ENCODE measurements at places on chromosomes 2 and 18.
A peak's percentile ranks its signal among the peaks of the same experiment; 100 is the strongest.

DNA sequence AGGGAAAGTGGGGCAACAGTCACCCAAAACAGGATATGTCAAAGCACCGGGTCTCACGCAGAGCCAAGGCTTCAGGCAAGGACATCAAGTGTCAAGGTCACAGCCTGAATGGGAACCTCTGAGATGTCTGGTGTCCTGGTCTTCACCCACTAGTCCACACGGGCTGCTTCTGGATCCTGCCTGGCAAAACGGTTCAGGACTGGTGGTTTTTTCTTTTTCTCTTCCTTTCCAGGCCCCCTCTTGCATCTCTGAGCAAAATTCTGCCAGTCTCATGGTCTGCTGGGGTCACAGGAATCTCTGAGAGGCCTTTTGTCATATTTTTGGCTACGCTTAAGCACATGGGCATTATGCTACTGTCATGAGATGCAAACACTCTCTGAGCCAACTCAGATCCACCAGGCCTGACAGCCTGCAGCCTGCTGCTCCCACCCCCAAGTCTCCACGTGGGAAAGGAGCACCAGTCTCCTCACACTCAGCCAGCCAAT, 518.2 kb upstream of the ZEB2 start:
- DNase-seq = no peak

- DNase-seq = no peak
Measured at GRCh38 chr2:31324016-31324633, 90.2 kb downstream of the EHD3 start.

DNA sequence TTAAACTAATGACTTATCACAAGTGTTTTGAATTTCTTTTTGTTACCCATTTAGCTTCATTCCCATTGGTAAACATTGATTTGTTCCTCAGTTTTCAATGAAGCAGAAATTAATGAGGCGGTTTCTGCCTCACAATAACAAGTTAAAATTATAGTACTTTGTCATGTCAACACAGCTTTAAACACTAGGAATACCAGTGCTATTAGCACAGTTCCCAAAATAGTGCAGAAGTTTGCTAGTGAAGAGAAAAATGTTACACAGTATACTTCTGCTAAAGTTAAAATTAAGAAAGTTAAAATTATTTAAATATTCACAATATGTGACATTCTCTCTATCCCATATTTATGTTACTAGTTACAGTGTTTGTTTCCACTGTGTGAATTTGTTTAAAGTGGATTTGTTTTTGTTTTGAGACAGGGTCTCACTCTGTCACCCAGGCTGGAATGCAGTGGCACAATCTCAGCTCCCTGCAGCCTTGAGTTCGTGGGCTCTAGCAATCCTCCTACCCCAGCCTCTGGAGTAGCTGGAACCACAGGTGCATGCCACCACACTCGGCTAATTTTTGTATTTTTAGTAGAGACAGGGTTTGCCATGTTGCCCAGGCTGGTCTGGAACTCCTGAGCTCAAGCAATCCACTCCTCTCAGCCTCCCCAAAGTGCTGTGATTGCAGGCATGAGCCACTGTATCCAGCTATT, 3.8 kb upstream of the CHN1 start:
- no peak for DNase-seq

- no peak for DNase-seq
Measured at GRCh38 chr18:54086863-54087262, 137.6 kb downstream of the MBD2 start.

- DNase-seq = no peak
Measured at GRCh38 chr2:73063472-73063871, 8.0 kb downstream of the SFXN5 start.

GRCh38 chr2:128510701-128511397, 192.2 kb upstream of the HS6ST1 start:
- no peak for DNase-seq

DNA sequence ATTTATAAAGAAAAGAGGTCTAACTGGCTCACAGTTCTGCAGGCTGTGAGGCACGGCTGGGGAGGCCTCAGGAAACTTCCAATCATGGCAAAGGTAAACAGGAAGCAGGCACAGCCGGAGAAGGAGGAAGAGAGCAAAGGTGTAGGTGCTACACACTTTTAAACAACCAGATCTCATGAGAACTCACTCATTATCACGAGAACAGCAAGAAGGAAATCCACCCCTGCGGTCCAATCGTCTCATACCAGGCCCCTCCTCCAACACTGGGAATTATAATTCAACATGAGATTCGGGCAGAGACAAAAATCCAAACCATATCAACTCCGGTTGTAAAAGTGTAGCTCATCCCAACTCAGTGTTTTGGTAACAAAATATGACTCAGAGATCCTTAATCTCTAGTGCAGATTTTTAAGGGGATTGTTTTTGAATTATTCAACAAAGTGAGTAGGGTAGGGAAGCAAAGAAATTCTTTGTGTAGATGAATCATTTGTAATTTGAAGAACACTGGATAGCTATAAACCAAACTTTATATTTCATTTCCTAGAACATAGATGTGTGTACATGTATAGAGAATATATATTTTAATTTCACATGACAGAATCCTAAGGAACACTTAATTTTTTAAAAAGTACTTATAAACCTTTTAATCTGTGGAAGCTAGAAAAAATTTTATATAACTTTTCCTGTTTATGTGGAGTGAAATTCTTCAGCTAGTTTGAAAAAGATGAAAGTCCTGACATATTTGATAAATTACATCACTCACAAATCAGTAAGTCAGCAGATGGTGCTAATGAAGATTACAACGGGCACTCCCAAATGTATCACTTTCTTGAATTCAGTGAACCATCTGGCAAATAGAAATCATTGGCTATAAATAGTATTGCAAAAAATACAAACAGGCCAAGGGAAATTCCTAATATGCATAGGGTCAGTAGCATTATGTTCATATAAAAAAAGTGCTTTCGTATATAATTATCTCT, 130.1 kb downstream of the OLA1 start:
- DNase-seq = no peak

GRCh38 chr18:48218285-48219022, 190.7 kb downstream of the ZBTB7C start:
- DNase-seq = no peak

DNA sequence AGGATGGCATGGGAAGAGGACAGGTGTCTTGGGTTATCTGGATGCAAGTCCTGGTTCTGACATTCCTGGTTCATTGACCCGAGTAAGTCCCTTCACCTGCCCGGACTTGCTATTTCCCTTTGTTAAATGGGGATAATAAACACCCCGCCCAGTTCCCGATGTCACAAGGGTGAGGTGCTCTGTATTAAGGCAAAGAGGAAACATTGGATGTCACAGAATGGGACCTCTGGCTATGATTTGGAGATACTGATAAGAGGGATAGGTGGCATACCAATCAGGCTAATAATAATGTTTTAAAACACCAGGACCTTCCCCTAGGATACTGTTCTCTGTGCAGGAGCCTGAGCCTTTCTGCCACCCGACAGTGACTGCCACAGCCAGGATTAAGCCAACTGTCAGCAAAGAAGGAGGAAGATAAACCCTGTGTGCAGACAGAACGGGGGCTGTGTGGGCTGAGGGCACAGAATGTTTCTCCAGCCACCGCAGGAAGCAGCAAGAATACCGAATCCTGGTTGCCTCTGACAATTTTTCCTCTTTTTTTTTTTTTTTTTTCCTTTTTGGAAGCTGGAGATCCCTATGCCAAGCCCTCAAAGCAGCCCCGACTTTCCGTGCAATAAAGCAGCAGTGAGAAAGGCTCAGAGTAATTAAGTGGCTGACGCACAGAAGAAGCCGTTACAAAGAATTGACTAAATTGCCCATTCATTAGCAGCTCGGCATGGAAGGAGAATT, 336.6 kb downstream of the SMAD2 start:
- no peak for DNase-seq

GRCh38 chr18:78771496-78772359, 207.9 kb upstream of the SALL3 start:
- DNase-seq = no peak

GRCh38 chr2:55883357-55883756, 40.2 kb downstream of the EFEMP1 start:
- no peak for DNase-seq

DNA sequence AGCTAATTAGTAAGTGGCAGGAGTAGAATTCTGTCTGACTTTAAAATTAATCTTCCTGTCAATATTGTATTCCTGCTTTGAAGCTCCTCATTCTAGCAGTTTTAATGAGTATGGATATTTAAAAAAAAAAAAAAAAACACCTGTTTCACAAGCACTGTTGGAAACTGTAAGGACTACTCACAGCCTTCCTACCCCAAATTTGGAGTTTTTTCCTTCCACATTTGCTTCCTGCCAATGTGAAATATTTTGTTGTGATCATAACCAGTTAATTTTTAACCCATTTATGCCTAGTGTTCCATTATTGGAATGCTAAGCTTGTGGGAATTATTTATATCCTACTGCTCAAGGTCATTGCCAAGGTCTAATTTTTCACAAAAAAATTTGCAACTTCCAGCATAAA, 36.1 kb upstream of the SCYGR2 start:
- no peak for DNase-seq

DNA sequence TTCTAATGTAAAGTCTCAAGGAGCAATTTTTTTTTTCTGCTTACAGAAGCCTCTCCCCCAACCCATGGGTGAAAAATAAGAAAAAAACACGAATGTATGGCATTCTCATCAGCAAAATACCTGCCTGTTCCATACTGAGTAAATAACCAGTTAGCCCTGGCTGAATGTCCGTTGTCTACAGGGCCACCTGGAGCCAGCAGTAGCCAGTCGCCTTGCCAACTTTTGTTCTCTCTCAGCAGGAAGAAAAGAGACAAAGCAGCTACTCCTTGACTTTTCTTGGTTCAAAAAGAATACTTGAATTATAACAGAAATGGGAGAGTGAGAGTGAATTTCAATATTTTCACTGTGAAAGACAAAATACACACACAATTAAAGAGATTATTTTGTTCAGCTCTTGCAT, 532.9 kb upstream of the CRIM1 start:
- no peak for DNase-seq

DNA sequence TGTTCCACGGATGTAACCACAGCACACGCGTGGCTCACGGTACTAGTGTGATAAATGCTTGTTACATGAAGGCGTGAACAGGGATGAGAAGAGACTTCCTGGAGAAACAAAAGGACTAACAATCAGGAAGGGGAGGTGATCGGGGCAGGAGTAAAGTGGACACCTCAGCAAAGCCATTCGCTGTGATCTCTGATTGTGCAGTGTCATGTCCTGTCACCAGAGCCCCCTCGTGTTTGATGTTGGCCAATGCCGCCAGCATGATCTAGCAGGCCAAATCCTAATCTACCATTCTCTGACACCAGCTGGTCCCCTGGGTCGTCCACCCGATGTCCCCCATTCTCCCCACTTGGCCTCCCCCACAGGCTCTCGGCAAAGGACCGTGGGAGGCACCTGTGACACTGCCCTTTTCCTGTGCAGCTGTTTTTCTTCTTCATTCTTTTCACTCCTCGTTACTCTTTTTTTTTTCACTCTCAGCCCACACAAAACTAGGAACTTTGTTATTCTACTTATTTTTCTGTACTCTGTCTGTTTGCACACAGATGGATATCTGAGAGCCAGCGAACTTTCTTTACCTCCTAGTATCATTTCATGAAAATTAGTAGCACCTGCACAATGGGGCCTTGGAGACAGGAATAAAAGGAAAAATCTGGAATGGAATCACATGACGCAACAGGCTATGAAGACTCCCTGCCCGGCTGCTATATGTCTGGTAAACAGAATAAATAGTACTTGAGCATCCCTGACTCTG, 146.8 kb downstream of the TGIF1 start:
- peak; percentile 54 for DNase-seq

- DNase-seq = no peak
Measured at GRCh38 chr2:30492619-30493018, 45.6 kb downstream of the LCLAT1 start.

DNA sequence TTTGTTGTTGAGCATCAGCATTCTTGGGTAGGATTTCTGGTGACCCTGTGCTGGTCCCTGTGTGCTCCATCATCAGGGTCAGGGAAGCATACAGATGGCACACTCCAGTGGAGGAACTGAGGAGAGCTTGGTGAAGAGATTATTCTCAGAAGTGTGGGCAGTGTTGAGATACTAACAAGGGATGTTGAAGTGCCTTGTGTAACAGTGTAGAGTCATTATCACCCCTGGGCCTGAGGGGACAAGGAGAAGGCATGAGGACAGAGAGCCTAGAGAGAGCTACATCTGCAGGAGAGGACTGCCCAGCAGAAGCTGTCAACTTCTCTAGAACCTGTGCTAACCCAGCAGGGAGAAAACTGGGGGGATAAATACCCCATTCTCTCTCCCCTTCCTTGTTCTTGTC, 189.0 kb downstream of the PLCL1 start:
- no peak for DNase-seq

DNA sequence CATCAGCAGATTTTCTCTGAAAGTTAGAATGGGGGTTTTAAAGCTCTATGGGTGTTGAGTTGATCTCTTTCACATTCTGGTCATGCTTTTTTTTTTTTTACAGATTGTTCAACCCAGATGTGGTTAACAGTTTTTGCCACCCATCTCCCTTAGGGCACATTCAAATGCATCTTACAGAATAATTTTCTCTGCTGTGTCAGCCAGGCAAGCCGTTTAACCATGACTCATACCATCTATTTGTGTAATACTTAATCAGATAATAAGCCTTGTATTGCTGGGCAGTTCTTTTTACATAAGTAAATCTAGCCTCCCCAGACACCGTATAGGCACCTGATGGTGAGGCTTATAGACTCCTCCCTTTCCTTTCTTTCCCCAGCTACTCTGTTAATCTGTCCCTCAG, 62.0 kb downstream of the TGIF1 start:
- DNase-seq = no peak

DNA sequence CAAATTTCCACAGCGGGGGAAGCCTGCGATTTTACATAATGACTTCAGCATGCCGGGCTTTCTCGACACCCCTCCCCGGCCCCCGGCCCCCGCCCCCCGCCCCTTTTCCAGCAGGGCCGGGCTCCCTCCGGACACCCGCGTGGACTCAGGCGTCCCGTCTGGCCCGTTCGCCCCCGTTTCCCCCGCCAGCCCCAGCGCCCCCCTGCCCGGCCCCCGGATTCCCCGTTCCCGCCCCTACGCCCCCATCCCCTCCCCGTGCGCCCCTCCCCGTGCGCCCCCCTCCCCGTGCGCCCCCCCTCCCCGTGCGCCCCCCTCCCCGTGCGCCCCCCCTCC, 456 bp upstream of the NFATC1 start:
- no peak for DNase-seq

DNA sequence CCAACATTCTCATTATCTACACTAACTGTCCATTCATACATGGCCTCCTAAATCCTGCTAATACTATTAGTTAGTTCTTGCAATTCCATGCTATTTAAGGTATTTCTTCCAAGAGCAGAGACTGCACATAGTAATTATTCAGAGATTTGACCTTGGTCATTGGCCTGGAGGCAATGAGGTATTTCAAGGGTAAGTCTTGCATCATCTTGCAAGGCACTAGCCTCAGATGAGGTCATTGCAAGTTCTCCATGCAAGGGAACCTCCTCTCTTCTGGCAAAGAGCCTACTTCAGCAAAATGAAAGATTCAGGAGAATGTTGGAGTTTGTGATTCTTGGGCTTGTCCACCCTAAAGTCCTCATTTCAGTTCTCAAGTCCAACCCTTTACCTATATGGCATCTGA, 48.5 kb upstream of the IKZF2 start:
- DNase-seq = no peak

- no peak for DNase-seq
Measured at GRCh38 chr2:2016651-2017311, 272.5 kb upstream of the PXDN start.

Data from nephron progenitor cell (in vitro differentiated cells).